ENCODE measurements at places on chromosomes 16 and 17. TPM values are rescaled to one million over a fixed set of nuclear protein-coding genes. Genes with fewer than 3 reads are reported as not detected.

DNA sequence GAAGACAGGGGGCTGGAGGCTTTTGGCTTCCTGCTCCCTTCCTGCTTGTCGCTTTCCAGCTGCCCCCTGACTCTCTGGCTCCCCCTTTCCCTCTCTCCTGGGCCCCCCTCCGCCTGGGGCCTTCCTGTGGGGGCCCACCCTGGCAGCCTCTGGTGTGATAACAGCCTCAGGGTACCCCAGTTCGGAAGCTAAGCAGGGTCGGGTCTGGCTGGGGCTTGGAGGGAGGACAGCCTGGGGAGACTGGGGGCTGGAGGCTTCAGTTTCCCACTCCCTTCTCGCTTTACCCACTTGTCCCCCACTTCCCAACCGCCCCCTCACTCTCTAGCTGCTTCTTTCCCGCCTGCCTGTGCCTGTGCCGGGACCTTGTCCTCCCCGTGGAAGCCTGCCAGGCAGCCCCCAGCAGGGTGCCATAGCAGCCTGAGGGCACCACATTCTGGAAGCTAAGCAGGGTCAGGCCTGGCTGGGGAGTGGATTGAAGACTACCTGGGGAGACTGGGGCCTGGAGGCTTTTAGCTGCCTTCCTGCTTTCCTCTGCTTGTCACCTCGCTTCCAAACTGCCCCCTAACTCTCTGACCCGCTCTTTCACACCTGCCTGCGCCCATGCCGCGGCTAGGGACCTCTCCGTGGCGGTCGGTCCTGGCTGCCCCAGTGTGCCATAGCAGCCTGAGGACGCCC, 2275.5 kb downstream of the TP53TG3F start:
- DNase-seq: no peak

- DNase-seq: peak; percentile 18
These were observed 141.8 kb downstream of the KATNIP start for GRCh38 chr16:27691721-27692120.

GRCh38 chr17:82734987-82735866, at the start of gene FN3K:
FN3K (plus strand) TSS chr17:82735615; CDS start chr17:82735637, 22 bp downstream.
- no peak for DNase-seq

KIF2B gene
- not detected for total RNA-seq

GRCh38 chr17:8417806-8418205, 17.9 kb upstream of the NDEL1 start:
- DNase-seq: no peak

LGALS9B gene
- not detected for total RNA-seq

PALB2 gene
- 10.8 TPM for total RNA-seq

DNA sequence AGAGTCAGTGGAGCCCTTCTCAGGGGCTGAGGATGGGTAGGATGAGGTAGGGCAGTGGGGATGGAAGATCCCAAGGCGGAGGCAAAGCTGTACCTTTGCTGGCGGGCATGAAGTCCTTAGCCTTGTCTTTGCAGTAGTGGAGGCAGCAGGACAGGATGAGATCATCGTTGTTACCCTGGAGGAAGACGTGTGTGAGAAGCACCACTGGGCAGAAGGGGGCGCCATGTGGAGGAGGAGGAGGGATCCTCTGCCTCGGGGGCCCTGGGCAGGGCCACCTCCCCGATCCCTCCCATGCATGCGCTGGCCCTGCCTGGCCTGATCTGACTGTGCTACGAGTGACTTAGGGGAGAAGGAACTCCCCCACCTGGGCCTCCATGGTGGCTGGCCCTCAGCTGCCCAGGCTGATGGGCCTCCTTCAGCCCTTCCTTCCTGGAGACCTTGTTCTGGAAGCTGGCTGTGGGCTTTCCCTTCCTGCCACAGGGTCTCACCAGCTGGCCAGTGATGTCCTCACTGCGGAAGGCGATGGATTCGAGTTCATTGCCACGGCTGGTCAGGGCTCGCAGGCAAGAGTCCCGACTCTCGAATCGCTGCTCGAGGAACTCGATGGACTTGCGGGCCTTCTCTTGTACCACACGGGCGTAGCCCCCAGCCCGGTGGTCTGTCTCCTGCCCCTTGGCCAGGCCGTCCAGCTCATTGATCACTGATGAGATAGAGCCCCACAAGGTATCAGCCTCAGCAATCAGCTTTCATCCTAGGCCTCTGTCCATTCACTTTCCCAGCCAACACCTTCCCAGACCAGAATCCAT, 10.3 kb downstream of the HIC1 start:
- DNase-seq: no peak

DNA sequence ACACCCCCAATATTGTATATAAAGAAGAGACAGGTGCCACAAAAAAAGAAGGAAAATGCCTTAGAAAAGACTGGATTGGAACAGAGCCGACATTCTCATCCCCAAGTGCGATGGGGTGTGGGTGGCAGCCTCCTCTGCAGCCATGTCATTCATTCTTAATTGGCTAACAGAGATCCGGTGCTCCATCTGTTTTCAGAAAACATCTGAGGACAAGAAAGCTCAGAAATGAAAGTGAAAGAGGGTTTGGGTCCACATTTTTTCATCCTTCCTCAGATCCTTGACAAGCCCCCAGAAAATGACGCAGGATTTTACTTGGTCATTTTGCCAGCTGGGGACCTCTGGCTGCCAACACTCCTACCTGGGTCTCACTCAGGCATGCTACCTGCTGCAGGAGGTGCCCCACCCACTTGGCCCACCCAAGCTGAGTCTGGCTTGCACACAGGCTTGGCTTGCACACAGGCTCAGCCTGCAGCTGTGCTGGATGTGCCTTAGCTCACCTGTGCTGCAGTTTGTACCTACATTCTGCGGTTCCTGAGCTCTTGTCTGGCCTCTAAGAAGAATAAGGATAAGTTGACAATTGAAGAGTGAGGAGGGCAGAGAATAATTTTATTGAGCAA, 21.9 kb downstream of the KIF2B start:
- no peak for DNase-seq

- no peak for DNase-seq
These were observed 49.0 kb downstream of the KANSL1 start for GRCh38 chr17:46144246-46144645.

- DNase-seq: peak; percentile 57
These were observed 25.2 kb downstream of the TK2 start for GRCh38 chr16:66524601-66525164.

DNA sequence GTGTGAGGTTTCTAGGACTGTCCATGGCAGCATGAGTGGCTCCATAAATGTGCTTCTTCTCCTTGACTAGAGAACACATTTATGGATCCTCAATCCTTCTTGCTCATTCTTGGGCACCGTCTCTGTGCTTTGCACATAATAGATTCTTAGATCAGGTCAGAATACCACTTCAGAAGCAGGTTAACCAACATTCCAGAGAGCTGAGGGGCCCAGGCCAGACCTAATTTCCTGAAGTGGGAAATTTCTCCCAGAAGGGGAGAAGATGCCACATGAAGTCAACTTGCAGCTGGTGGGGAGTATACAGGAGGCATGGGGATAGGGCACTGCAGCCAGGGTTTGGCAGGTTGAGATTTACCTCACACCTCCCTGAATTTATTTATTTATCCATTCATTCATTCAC, 24.4 kb upstream of the VAT1L start:
- DNase-seq: no peak

GRCh38 chr17:80663781-80664206, 119.2 kb downstream of the RPTOR start:
- no peak for DNase-seq

GRCh38 chr17:2177235-2177811, 122.4 kb downstream of the HIC1 start:
- DNase-seq: no peak

- DNase-seq: no peak
These were observed 793 bp downstream of the COG7 start for GRCh38 chr16:23452221-23452571.

DNA sequence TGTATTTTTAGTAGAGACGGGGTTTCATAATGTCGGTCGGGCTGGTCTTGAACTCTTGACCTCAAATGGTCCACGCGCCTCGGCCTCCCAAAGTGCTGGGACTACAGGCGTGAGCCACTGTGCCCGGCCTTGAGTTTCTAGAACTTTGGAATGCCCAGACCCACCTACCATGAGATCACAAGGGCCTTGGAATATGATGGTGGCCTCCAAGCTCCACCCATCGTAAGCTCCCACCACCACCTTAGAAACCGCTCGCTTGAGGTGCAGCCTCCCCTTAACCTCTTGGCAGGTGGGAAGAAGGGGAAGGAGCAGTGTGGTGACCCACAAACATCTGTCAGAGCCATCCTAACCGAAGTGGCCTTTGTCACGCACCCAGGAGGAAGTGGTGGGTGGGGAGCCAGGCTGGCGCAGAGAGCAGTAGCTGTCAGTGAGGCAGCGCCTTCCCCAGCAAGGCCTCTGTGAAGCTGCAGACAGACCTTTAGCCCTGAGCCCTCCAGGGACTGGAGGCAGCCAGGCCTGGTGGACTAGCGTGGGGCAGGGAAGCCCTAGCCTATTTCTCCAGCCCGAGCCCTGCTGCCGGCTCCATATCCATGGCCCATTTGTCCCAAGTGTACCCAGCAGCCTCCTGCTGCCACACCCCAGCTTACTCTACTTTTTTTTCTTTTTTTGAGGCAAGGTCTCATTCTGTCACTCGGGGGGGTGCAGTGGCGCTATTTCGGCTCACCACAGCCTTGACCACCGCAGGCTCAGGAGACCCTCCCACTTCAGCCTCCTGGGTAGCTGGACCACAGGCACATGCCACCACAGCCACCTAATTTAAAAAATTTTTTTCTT, 13.1 kb upstream of the SEPHS2 start:
- DNase-seq: no peak

DNA sequence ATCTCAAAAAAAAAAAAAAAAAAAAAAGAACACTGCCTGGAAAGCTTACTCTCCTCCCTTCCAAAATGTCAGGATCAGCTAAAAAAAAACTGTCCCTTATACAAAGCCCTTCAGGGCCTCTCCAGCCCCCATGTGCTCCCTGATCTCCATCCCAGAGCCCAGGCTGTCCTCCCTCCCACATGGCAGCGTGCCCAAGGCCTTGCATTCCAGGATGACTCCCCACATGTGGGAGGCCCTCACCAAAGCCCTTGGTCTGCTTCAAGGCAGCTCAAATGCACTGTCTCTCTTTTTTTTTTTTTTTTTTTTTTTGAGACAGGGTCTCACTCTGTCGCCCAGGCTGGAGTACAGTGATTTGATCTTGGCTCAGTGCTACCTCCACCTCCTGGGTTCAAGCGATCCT, 2.3 kb downstream of the FDXR start:
- no peak for DNase-seq

COX6A2 gene
- total RNA-seq: not detected

DNA sequence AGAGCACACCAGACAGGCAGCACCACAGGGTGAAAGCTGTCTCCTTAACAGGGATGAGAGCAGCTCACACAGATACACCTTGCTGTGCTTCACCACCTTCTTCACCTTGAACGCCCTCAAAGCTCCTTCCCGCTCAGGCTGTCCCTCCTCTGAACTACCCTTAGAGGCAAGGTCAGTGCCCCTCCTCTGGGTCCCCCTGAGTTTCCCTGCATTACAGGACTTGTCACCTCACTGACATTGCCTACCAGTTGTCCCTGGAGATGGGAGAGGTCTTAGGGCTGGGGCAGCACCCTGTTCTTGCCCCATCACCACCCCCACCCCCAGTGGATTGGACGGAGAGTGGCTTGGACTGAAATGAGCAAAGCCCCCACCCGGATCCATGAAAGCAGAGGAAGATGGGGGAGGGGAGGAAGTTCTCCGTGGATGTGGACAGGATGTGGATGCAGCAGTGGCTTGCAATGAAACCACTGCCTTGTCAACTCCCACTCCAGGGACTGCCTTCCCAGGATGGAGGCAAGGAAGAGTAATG, 73.2 kb upstream of the CDH5 start:
- peak; percentile 35 for DNase-seq

- DNase-seq: no peak
These were observed 93.9 kb downstream of the CLEC16A start for GRCh38 chr16:11038305-11038704.

DNA sequence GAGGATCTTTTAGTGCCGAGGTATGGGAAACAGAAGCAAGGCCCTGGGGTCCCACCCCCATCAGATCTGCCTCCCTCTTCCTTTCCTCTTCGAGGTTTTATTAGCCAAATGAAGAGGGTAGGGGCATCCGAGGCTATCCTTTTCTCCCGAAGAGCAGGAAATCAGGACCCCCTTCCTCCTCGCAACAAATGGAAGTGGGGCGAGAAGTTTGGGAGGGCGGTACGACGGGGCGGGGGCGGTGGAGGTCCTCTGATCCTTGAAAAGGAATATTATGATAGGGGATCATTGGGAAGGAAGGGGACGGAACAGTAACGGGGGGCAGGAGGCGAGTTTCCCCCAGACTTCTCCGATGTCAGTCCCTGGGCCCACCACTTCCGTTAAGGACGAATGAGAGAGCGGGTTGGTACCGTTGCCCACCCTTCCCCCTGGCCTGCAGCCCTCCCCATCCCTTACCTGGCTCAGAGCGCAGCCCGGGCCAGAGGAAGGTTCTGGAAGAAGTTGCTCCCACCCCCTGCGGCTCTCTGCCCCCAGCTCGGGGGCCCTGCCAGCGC, 309 bp downstream of the FOXJ1 start:
- no peak for DNase-seq

Measured in mesenteric fat pad (tissue), 1 donor.